ENCODE measurements at places on chromosomes 3 and 15.

DNA sequence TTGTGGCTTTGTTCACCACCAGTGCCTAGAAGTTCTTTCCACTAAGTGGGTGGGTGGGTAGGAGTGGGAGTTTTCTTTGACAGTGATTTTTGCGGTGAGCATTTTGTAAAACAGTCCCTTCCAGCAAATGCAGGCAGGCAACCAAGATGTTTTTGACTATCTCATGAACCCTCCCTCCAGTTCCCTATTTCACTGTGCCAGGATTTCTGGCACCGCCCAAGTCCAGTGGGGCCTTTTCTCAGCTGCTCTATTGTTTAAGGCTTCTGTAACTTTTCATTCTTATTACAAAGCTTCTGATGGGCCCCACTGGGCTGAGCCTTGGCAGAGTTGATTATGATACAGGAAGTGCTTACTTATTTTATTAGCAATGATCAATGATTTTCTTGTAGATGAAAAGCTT, 236.0 kb downstream of the EDEM1 start:
- no peak for DNase-seq

DNA sequence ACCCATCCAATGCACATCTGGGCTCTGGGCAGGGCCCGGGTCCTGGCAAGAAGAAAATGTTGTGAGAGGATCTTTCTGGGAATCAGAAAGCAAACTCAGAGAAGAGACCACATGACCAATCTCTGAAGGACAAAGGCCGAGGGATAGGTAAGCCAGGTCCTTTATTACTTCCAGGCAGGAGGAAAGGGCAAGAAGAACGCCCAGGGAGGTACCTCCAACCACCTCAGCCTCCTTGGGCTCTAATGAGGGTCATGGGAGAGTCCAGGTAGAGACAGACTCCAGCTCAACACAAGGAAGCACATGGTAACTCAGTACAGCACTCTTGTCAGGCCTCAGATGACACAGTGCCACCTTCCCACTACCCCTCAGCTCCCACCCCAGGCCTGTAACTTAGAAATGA, 26.0 kb downstream of the ZNF445 start:
- DNase-seq = no peak

GRCh38 chr3:110697961-110698360, 373.7 kb upstream of the NECTIN3 start:
- no peak for DNase-seq

GRCh38 chr3:195224980-195225580, 45.9 kb downstream of the XXYLT1 start:
- no peak for DNase-seq

Data from stimulated activated CD4-positive, alpha-beta T cell treated with anti-CD3 and anti-CD28 coated beads, Interleukin-4, amount 100 ng/mL, for 4 hours (primary cell).